ENCODE measurements at places on chromosomes 13 and 19.

- DNase-seq, result no peak
Observed at GRCh38 chr19:5801796-5802619, 2.9 kb upstream of the NRTN start.

- DNase-seq, result no peak
Observed at GRCh38 chr19:42658076-42658475, 63.4 kb upstream of the CEACAM8 start.

- no peak for DNase-seq
Observed at GRCh38 chr13:36674337-36675212, 755 bp downstream of the SERTM1 start.

GRCh38 chr19:51737924-51738323, 13.8 kb downstream of the FPR1 start:
- DNase-seq, result no peak

- no peak for DNase-seq
Observed at GRCh38 chr13:96779691-96780090, 214.6 kb downstream of the OXGR1 start.

GRCh38 chr13:48535766-48536165, 2.9 kb upstream of the RCBTB2 start:
- DNase-seq, result no peak

DNA sequence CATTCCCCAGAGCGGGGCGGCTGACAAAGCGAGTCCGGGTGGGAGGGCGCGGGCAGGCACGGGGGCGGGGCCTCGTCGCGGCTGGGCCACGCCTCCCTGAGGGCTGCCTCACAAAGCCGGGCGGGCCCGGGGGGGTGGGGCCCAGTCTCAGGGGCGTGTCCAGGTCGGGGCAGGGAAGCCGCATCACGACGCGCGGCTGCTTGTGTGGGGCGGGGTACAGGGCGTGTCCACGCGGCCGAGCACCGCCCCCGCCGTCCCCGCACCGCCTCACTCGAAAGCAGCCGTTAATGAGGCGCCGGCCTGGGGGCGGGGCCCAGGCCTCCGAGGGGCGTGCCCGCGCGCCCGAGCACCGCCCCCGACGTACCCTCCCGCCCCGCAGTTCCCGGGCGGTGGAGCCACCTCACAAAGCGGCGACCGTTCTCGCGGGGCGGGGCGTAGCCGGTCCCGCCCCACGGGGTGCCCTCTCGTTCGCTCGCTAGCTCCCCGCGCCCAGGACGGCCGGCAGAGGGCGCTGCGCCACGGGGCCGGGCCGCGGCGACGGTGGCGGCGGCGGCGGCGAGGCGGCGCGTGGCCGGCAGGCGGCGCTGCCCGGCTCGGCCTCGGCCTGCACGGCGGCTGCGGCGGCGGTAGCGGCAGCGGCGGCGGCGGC, at the start of gene CARM1:
Gene CARM1, plus strand, starts transcription at position 599 of the 649 bp plus-strand sequence. CDS start 150 bp downstream, outside the sequence.
- DNase-seq, result peak; percentile 96

DNA sequence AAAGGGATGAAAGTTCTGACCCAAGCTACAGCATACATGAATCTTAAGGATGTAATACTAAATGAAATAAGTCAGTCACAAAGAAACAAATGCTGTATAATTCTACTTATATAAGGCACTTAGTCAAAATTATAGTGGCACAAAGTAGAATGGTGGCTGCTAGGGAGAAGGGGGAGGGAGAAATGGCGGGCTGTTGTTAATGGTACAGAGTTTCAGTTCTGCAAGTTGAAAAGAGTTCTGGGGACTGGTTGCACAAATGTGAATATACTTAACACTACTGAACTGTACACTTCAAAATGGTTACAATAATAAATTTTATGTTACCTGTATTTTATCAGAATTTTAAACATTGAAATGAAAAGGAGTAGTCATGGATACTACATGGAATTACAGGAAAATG, 48.9 kb upstream of the CLDN10 start:
- DNase-seq, result no peak

DNA sequence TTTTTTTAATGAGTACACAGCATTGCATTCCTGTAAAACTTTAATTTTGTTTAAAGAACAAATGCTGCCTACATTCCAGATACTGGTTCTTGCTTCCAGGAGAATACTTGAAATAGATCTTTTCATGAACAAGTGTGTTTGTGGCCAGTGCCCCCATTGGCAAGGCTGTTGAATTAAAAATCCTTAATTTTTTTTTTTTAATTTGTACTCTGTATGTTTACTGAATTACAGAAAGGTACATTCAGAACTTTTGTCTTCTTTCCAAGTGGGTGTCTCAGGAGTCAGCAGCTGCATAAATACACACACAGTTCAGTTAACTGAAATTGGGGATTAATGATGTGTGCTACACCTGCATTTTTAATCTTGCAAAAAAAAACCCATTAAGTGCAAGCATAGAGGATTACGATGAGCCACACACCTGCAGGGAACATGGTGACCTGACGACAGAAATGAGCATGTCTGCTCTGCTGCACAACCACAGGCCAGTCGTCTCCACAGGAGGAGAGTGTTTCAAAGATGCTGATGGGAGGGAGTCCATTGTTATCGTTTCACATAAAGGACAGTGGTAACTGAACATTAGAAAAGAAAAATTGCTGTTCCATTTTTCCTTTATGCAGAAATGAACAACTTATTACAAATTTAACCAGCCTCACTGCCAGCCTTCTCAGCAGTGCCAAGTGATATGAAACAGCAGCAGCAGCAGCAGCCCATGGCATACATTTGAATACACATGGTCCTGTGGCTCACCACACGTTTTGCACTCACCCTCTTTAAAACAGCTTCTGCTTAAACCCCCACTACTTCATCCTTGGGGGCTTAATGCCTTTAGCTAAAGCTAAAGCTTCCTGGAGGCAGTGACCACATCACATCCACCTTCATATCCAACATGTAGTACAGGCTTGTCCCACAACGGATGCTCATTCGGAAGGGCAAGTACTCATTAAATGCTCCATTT, 72.3 kb upstream of the RFC3 start:
- peak; percentile 23 for DNase-seq

- no peak for DNase-seq
Observed at GRCh38 chr19:10683064-10683426, 18.2 kb upstream of the QTRT1 start.

- DNase-seq, result no peak
Observed at GRCh38 chr19:19445911-19446361, 40.5 kb downstream of the GATAD2A start.

- no peak for DNase-seq
Observed at GRCh38 chr13:74661851-74662250, 527.6 kb upstream of the KLF12 start.

- DNase-seq, result no peak
Observed at GRCh38 chr13:30898678-30899241, 7.3 kb upstream of the MEDAG start.

DNA sequence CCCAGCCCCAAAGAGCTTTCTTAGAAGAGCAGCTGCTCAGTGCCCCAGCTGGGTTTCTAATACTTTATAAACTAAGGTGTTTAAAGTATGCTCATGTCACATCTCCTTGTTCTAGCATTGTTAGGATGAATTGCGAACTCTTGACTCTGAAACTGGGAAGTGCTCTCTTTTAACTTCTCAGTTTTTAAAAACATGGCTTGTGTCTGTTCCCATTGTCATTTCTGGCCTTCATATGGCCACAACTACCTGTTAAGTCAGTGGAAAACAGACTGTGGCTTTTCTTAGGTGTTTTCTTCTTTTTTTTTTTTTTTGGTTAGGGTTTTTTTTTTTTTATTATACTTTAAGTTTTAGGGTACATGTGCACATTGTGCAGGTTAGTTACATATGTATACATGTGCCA, 164.7 kb downstream of the KCNRG start:
- DNase-seq, result no peak

DNA sequence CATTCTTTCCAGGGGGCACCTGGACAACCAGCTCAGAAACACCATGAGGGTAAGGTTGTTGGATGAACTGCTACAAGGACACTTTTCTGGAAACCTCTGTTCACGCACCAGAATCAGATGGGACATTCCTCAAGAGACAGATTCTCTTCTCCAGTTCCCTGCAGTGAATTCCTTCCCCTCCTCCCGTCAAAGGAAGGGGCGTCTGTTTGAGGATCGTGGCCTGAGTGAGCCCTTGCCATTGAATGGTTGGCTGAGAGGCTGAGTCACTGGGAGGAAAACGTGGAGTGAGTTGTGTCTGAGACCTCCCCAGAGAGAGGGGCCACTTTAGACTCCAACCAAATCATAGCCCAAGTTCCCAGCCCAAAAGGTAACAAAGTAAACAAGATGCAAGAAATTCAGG, 79.4 kb upstream of the ZNF507 start:
- DNase-seq, result no peak

GRCh38 chr19:13150187-13150930, at the start of the genes IER2 and STX10:
TSS of gene IER2 (plus strand) at chr19:13150411. CDS start at chr19:13153187, 2,776 bp downstream.
TSS of gene STX10 (minus strand) at chr19:13150375. CDS start at chr19:13150173, 202 bp downstream.
- peak; percentile 68 for DNase-seq

GRCh38 chr13:28658539-28658795, 463 bp upstream of the POMP start:
- DNase-seq, result no peak

GRCh38 chr19:12995596-12996405, 526 bp downstream of the NFIX start:
- no peak for DNase-seq

DNA sequence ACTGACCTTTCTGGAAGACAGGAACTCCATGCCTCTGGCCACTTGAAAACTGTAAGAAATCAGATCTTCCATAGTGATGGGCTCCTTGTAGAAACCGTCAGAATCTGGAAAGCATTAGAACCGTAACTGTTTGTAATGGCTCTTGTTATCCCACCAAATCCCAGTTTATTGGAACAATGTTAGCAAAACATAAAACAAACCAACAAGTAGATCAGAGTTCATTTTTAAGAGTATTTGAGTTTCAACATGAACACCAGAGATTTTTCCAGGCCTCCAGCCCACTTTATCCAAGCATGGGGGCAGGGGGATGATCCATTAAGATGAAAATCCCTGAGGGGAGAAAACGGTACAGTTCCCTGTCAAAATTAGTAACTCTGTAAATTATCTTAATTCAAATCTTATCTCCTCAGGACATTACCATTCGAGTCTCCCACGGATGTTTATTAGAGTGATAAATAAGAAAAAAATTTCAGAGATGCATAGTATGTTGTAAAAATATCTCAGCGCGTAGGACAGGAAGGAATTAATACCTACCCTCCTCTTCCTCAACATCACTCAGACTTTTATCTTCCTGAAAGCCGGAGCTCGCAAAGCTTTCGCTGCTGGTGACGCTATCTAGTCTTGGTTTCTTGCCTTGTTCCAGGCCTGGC, 172.5 kb downstream of the FLT1 start:
- no peak for DNase-seq

DNA sequence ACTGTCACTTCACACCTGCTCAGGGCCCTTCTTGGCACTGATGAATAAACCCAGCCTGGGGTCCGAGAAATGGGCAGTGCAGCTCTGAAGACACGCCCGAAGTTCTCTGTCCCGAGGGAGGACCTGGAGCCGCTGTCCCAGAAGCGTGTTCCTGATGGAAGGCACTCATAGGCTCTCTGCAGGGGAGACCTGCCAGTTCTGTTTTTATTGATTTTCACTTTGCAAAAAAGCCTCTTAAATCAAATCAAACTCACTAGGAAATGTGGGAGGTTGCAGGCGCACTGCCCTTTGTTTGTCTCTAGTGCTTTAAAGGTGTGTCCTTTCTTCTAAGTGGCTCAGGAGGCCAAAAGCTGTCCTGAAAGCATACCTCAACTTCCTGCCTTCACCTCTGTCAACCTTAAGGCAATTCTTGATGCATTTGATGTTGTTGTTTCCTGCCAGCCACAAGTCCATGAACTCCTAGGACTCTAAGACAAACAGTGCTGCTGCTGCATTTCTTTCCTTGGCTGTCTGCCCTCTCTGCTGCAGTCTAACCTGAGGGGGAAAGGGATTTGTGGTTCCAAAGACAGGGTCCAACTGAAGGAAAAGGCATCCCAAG, 663.2 kb downstream of the UQCRFS1 start:
- no peak for DNase-seq

DNA sequence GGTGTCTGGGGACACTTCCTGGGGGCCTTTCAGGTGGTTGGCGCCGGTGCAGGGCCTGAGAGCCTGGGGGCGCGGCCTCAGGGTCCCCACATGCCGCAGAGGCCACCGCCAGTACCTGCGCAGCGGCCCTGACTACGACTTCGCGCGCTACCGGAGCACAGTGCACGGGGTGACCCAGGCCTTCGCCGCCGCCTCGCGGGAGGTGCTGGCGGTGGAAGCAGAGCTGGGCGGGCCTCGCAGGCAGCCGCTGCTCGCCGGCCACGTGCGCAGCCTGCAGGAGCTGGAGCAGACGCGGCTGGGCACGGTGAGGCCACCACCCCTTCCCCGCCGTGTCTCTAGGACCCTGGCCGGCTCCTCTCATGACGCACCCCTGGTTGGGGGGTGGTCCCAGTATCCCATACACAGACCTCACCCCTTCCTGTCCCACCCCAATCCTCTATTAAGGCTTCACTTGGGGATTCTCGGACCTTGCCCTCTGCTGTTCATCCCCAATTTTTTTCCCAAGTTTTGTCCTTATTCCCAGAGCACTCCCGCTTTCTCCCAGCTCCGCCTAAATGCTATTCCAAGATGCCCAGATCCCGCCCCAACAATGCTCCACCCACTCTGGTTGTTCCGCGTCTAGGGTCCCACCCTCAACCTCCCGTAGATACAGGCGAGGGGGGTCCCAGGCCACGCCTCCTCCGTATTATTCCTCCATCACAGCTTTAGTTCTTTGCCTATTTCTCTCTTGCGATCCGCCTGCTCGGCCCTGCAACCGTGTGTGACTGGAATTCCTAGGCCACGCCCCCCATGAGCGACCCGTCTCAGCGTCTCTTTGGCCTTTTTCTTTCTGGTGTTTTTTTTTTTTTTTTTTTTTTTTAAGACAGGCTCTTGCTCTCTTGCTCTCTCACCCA, 1.0 kb downstream of the REX1BD start:
- DNase-seq, result peak; percentile 50

DNA sequence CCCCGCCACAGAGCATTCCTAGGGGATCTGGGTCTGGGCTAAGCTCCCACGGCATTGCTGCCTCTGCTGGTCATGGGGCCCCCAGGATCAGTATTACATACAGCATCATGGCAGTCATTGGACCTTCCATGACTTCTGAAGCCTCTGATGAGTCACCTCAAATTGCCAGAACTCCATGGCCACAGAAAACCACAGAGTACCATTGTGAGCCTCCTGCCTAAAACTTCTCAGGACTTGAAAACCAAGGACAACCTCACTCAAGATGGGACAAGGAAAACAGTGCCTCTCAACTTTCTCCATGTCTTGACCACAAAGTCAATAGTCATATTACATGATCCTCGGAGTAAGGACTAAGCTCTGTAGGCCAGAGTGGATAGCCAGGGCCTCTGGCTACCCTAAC, 306.0 kb downstream of the GPC5 start:
- no peak for DNase-seq

DNA sequence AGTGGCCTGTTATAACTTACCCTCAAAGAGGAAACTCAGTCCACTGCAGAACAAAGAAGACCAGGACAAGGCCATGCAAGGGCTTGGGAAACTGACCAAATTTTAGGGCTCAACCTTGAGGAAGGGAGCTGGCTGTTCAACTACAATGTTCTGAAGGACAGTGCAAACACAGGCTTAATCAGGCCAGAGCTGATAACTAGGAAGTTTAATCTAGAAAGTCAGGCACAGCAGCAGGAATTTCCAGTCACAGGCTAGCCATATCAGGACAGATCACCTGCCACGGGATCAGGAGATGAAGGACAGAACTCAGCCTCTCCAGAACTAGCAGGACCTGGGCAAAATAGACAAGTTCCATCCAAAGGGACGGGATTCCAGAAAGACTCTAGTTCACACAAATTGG, 89.4 kb downstream of the ENOX1 start:
- no peak for DNase-seq

All from NCI-H2107 (cell line).